ENCODE measurements at places on chromosomes 6 and 20.

DNA sequence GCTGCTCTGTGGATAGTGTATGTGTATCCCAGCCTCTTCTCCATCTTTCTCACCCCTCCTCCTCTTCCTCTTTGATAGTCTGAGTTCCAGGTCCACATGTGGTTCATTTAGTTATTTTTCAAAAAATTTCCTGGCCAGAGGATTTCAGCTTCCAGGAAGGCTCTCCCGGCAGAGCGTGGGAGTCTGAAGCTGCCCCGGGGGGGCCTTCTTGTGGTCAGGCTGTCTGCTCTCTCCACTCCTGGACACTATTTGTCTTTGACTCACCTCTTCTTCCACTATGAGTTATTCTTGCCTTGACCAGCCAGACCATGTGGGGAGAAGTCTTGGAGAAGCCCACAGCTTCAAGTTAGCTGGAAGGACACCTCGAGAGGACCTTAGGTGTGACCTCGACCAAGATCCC, 258.8 kb downstream of the CDC5L start:
- no peak for DNase-seq

DNA sequence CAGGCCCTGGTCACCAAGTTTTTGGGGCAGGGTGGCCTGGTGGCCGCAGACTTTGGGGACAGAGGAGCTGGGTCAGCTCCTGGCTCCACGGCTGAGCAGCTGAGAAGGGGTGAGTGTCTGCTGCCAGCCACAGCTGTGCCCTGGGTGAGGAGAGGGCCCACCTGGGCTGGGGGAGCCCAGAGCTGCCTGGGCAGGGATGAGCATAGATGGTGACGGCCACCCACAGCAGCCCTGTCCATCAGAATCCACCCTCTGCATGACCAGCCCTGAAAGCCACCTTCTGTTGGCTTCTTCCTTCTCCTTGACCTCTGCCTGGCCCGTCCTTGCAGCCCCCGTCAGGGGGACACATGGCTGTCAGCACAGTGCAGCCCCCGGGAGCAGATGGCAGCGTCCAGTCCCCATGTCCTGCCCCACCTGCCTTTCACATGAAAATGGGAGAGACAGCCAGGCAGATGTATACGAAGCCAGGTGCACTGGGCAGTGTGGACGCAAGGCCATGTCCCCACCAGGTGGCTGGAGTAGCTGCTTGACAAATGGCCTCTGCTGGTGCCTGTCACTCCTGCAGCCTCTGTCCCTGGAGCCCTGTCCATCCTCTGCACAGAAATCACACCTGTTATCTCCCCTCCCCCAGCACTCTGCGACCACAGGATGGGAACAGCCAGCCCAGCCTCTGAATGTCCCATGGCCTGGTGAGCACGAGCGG, 220.8 kb downstream of the PREX1 start:
- no peak for DNase-seq

- no peak for DNase-seq
Measured at GRCh38 chr20:403582-403957, 4.5 kb upstream of the RBCK1 start.

DNA sequence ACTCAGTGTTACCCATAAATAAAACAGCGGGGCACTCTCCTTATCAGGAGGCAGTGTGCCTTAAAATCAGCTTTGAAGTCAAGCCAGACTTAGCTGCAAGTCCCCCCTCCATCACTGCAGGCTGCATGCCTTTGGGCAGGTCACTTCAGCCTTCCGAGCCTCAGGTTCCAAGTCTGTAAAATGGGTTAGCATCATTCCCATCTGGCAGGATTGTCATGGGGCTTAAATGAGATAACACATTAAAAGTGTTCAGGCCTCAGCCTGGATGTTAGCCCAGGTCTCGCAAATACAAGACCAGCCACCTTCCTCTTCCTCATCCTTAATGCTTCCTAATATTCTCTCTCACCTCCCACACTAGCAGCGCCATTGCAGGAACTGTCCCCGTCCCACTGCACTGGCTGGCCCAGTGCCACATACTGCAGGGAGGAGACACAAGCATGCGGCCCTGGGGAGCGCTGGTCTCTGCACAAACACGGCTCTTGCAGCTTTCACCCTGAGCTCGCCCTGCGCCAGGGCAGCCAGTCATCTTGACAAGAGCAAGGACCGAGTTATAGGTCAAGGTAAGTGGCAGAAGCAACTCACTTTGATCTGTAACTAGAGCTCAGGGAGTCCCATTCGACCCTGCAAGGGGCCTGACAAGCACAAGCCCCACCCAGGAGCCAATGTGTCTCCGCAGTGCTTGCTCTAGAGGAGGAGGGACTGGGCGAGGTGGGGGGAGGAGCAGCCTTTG, 564.6 kb upstream of the AGPAT4 start:
- DNase-seq, result no peak

- DNase-seq, result no peak
Measured at GRCh38 chr6:39520411-39520810, 197.9 kb upstream of the KCNK16 start.

DNA sequence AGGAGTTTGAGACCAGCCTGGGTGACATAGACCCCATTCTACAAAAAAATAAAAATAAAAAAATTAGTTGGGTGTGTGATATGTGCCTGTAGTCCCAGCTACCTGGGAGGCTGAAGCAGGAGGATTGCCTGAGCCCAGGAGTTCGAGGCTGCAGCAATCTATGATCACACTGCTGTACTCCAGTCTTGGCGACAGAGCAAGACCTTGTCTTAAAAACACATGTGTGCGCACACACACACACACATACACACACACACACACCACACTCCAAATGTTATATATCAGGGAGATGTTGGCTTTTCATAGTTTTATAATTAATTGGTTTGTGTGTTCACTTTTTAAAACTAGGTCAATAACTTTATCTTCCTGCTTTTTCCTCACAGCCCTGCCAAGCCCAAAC, 110.5 kb downstream of the RTN4IP1 start:
- no peak for DNase-seq

GRCh38 chr20:33337119-33337518, 54.1 kb downstream of the BPIFB1 start:
- no peak for DNase-seq

GRCh38 chr6:127058027-127058426, 60.4 kb upstream of the RSPO3 start:
- DNase-seq, result no peak

DNA sequence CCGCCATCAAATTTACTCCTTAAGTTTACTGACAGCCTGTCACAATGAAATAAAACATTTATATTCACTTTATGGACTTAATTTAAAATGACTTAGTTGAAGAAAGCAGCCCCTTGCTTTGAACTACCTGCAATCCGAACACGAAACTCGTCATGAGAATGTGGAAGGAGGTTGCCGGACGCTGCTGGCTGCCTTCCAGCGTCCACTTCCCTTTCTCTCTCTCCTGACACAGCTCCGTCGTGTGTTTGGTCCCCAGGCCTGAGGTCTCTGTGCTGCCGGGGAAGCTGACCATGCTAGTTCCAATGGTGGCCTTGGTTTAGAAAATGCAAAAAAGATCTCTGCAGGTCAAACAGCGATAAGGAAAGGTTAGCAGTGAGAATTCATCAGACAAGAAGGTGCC, 519.7 kb downstream of the CDH26 start:
- no peak for DNase-seq

DNA sequence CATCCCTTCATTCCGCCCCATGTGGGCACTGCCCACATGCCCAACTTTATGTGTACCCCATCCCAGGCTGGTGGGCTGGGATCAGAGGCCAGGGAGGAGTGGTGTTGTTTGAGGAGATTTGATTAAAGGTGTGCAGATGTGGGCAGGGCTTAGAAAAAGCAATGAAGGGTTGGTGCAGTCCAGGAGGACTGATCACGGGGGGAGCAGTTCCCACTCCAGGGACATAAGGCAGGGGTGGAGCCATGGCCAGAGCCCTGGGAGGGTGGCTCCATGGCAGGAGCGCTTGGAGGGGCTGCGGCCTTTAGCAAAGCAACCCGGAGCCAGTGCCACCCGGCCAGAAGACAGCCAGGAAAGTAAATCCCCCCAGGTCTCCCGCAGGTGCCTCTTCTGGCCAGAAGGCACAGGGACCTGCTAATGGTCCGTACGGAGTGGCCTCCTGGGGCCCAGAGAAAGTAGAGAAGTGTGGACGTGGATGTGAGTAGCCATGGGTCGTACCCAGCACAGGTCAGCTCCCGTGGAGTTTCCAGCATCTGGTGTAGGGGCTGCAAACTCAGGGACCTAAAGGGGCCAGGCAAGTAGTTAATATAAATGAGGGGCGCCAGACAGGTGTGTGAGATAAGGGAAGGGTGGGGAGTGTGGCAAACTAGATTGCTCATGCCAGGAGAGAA, 62.1 kb upstream of the APCDD1L start:
- no peak for DNase-seq

DNA sequence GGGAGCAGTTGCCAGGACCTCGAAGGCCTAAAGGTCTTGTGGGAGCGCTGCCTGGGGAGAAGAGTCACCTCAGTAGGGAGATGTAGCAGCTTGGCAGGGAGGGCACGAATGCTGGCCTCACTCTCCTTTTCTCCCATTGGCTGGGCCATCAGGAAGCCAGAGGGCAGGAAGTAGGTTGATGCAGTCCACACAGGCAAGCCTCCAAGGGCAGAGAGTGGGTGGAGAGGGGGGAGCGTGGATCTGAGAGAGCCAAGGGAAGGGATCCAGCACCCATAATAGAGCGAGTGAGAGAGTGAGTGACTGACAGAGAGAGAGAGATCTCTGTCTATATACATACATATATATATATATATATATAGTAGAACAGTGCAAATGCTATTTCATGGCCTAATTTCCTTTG, 215.3 kb upstream of the LRFN2 start:
- no peak for DNase-seq

- DNase-seq, result no peak
Measured at GRCh38 chr6:116073765-116074440, 13.2 kb upstream of the FRK start.
